NCI-H82 (cell line): ENCODE measurements at places on chromosomes 7 and 10.

- DNase-seq: no peak
Observed at GRCh38 chr7:45975847-45976484, 54.9 kb upstream of the IGFBP3 start.

DNA sequence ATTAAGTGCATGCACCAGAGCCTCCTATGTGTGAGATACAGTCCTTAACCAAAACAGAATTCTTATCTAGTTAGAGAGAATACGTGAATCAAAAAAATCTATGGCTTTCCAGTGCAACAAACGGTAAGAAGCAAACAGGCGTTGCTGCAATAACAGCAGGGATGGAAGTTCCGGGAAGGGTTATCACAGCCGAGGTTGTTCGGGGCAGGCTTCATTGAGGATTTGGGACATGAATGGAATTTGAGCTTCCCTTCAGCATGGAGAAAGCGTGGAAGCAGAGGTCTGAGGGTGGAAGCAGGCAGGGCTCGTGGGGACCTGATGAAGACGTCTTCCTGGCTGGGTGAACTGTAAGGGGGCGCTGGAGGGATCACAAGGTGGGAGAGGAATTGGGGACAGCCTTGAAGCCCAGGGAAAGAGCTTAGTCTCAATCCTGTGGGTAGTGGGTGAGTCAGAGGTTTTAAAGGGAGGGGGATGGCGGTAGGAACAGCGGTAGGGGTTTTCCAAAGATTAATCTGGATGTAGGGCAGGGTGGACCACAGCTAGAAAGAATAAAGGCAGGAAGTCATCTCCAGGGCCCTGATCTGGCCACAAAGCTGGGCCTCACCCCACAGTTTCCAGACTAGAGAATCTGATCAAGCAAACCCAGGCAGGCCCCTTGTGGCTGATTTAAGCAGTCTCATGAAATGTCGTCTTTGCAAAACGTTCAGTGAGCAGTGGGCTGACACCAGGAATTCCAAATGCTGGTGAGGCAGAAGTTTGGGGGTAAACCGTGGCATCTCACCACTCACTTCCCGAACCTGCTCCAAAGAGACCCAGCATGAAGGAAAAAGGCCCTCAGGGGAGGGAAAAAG lies 65.1 kb downstream of the CALML3 start:
- DNase-seq: no peak

DNA sequence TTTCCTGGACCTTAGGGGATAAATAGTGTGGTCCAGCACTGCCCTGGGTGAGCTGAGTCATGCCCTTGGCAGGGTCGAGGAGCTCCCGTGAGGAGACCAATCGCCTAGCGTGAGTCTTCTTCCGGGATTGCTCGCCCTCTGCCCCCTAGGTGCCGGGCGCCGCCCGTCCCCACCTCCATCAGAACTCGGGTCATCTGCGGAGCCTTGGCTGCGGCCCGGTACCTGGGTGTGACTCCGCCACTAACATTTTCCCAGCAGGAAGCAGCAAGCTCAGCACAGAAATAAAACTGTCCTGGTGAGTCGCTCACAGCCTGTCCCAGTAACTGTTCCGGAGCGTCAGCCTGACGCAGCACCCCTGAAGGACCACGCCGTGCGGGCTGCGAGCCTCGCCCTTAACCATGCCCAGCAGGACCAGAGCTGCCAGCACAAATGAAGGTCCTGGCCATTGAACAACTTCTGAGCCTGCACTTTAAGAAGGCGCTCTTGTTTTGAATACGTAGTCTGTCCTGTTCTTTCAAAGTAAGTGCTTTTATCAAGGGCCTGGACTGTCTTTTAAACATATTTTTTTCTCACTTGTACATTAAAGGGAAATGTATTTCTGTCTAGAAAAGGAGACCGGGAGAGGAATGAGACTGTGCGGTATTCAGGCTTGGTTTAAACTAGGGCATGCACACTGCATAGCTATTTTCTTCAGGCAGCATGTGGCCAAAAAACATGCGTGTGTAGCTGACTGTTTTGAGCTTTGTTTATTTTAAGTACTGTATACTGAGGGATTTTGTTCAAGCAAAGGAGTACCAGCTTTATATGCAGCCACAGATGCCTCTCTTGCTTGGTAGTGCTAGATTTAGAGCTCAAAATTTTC lies 136.7 kb downstream of the HECW1 start:
- DNase-seq: no peak

- peak; percentile 75 for DNase-seq
Observed at GRCh38 chr7:152435384-152436110, at the start of gene KMT2C. Gene KMT2C (minus strand): TSS chr7:152436003. CDS start chr7:152435786, 217 bp downstream.

GRCh38 chr7:158499082-158499455 lies 88.6 kb downstream of the PTPRN2 start:
- DNase-seq: no peak

GRCh38 chr7:3678314-3678810 lies 377.3 kb downstream of the SDK1 start:
- no peak for DNase-seq

- DNase-seq: no peak
Observed at GRCh38 chr7:151869455-151869854, 7.5 kb downstream of the PRKAG2 start.
